ENCODE measurements at places on chromosomes 2 and 18. TPM values are rescaled to one million over a fixed set of nuclear protein-coding genes. Genes with fewer than 3 reads are reported as not detected.

ACMSD gene
- total RNA-seq: not detected

DNA sequence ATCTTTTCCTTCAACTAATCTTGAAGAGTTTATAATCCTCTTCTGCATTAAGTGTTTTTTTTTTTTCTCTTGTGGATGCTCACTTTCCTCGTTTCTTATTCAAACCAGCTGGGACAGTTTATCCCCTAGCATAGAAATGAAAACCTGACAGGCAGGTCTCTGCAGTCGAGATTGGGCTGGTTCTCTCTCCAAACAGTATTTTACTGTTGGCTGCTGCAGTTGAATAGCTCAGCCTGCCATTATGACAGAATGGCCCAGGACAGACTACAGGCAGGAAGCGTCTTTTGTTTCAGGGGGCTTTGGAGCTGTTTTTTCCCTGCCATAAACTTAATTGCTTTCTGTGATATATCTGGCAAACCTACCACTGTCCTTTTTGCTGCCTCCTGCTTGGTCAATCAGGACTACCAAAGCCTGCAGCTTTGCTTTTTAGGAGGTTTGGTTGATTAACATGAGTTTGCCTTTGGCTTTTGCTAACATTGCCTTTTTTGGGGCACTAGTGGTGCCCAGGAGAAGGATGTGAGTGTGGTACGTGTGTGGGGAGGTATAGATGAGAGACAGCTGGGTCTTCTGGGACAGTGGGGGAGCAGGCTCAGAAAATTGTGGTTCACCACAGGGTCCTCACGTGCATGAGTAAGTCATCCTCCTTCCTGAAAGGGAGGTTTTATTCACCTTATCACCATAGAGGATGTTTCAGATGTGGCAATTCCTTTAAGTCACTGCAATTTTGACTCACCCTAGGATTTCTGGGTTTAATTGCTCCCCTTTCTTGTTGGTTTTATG lies 128.7 kb downstream of the LYPD6B start:
- no peak for DNase-seq

- DNase-seq: peak; percentile 87
Measured at GRCh38 chr2:20674974-20675679, 8.2 kb downstream of the GDF7 start.

DNA sequence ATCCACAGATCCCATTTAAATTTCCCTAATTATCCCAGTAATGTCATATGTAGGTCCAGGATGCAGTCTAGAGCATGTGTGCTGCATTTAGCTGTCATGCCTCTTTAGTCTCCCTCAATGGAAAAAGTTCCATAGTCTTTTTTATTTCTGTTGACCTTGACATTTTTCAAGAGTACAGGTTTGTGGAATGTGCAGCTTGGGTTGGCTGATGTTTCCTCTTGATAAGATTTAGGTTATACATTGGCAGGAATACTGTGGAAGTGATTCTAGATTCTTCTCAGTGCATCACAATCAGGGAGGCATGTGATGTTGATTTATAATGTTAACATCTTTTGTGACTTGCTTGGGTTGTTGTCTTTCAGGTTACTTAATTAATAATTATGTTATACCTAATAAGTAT lies 42.5 kb downstream of the PPM1B start:
- DNase-seq: no peak

DNA sequence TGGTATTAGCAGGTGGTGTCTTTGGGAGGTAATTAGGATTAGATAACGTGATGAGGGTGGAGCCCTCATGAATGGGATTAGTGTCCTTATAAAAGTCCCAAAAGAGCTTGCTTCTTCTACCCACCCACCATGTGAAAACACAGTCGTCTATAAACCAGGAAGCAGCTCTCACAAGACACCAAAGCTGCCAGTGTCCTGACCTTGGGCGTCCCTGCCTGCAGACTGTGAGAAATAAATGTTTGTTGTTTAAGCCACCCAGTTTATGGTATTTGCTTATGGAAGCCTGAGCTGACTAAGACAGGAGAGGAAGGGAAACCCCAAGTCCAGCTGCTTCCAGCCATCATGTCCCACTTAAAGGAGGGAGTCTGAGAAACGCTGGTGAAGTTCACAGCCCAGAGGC lies 13.6 kb downstream of the ADI1 start:
- peak; percentile 23 for DNase-seq

DNA sequence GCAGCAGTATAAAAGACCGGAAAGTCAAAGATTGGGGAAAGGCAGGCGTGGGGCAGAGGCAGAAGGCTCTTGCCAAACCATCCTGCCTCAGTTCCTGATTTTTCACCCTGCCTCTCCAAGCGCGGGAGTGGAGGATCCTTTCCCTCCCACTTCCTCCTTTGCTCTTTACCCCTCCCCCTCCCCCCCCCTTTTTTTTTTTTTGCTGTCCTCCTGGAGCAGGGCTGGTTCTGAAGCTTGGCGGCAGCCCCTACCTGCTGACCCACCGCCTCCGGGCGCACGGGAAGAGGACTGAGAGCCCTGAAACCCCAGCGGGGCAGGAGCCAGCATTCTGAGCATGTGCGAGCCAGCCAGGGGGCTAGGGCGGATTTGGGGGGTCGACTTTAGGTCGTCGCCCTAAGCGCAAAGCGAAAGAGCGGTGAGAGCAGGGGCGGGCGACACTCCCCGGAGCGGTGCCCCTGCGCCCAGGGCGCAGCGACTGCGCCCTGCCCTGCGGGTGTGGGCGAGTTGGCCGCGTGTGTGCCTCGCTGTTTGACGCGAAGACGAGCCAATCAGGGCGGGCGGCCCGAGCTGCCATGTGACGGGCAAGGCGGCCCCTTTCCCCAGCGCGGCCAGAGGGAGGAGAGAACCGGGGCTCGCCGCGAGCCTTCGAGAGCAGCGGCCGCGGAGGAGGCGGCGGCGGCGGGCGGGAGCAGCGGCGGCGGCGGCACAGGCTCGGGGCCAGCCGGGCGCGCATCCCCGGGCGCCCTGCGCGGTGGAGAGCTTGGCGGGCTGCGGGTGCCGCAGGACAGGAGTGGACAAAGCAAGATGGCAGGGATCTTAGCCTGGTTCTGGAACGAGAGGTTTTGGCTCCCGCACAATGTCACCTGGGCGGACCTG lies at the start of gene CERS6:
CERS6 (plus strand) TSS at position 628 of the 876 bp plus-strand sequence; CDS start at position 805, 177 bp downstream.
- DNase-seq: peak; percentile 90

DNA sequence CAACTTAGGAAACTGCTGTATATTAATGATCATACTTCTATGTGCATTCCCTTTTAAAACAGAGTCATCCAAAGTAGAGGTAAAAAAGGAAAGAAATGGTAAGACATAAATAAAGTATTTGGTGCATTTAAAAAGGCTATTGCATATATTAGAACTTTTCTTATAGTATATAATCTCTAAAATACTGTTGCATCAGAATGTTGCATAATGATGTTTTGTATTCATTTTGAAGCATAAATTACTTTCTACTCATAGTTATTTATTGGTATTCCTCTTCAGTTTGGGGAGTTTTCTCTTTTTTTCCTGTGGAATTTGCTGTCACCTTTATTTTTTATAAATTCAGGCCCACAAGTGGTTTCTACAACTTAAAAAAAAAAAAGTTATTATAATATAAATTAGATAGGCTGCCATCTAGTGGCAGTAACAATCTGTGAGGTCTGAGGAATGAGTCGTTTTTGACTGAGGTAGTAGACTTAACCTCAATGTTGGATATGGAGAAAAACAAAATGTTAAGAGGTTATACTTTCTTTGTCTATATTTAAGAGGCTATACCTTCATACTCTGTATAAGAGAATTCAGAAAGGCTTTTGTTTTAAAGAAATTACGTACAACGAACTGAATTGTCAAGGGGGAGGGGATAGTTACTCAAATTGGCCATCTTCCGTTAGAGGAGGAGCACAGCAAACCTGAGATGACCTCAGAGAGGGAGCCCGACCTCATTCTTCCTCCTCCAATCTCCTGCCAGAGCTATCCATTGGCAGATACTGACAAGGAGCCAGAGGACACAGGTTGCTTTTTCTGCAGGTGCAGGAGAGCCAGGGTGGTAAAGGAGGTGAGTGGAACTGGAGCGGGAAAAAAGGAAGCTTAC lies 23.8 kb downstream of the ANKAR start:
- DNase-seq: peak; percentile 48

IL1R1 gene
- total RNA-seq: 8.1 TPM

DNA sequence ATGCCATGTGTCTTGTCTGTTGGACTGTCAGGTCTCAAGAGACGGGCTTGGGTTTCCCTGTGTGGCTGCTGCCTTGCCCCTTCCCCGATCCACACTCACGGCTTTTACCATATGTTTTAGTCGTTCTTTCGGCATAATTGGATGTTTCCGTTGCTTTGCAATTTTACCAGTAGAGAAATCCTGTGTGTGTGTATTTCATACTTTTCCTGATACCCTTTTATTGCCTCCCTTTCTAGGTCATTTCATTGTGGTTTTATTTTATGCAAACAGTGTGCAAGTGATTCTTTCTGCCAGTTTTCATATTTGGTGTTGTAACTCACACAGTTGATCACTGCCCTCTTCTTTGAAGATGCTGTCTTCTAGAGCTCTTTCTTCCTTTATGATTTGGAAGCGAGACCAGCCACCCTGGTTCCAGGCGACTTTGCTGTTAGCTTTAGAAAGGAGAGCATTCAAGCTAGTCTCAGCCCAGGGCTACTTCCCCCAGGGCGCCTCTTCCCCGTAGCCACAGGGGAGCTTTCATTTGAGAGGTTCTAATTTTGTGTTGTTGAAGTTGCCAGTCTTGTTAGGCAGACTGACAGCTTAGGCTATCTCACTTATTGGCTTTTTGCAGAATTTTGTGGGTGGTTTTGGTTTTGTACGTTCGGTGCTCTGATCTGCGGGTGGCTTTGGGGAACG lies 17.0 kb downstream of the SH3BP4 start:
- DNase-seq: no peak

IL36RN gene
- not detected for total RNA-seq

DNA sequence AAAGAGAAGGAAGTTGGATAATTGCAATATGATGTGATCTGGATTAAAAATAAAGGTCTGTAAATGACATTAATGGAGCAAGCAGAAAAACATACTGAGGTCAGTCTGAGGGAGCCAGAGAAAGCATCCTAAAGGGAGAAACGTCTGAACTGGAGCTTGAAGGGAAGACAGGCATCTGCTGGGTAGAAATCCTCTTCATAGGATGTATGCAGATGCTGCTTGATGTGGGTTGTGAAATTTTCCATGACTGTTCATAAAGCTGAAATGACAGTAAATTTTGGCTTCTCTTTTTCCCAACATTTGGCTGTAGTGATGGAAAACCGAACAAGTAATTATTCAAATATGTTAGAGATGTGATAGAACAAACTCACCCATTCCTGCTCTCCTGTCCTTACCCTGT lies 287.6 kb downstream of the CAMKMT start:
- no peak for DNase-seq
